AG04450 (cell line): ENCODE measurements at places on chromosomes 6 and 20.

GRCh38 chr6:158244373-158244772 lies 67.9 kb upstream of the TULP4 start:
- no peak for DNase-seq

DNA sequence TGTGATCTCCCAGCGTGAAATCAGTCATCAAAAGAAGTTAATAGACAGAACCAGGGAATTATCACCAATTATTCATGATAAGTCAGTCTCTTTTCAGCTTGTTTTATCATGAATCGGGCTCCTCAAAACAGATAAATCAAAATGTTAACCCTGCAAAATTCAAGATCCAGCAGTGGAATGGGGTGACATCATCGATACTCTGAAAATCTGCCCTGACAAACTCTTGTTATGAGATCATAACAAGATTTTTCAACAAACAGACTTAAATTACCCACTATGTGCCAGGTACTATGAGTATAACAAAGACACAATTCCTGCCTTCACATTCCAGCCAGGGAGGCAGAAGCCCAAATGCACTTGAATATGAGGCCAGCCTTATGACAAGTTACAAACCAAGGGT lies 64.4 kb downstream of the PTPRK start:
- no peak for DNase-seq

DNA sequence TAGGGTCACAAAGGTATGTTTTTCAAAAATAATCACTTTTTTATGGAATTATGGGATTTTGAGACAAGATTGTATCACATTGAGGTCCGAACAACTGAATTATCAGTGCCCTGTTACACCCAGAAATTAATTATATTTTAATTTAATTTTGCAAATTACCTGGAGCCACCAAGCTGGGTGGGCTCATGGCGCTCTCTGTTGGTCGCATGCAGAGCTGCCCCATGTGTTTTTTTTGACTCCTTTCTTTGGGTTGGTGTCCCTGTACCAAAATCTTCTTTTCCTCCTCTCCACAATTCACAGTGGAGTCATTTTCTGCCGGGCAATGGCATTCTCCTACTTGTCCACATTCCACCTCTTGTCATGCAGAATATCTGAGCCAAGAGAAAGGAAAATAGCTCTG lies 38.9 kb upstream of the FRMD1 start:
- DNase-seq: no peak

GRCh38 chr20:38222231-38222922 lies 38.2 kb downstream of the KIAA1755 start:
- no peak for DNase-seq

- no peak for DNase-seq
These were observed 688 bp downstream of the COMMD7 start for GRCh38 chr20:32742322-32743236.

GRCh38 chr6:26501482-26501986 lies 1.4 kb downstream of the BTN1A1 start:
- no peak for DNase-seq

DNA sequence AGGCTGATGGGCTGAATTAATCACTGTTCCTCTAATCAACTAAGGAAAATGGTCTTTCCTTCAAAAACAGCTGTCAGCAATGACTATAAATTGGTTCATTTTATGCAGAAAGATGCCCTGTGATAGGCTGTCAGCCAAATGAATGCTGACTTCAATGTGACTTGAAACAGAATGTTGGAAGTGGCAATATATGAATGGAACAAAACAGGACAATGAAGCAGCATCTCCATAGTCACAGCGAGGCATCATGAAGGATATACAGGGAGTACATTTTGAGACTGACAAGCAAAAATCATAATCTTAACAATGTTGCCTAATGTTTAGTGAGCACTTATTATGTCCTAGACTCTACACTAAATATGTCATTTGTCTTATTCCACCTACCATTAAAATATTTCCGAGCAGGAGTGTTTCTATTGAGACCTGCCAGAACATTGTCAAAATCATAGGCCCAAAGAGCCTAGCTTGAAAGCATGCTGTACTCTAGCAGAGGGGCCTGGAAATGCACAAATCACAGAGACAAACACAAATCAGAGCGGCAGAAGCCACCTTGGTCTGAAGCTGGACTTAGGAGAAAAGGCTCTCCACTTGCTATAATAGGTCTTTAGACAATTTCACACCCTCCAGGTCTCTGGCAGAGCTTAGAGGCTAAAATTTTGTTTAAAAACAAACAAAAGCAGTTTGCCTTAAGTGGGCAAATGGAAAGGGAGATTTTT lies 63.3 kb downstream of the FAM50B start:
- no peak for DNase-seq

GRCh38 chr6:89118931-89119330 lies 1.1 kb upstream of the SRSF12 start:
- DNase-seq: no peak

GRCh38 chr6:63245420-63245819 lies 34.2 kb downstream of the FKBP1C start:
- no peak for DNase-seq

GRCh38 chr6:107539409-107539808 lies 49.5 kb downstream of the SOBP start:
- DNase-seq: no peak

- no peak for DNase-seq
These were observed 269.5 kb upstream of the CITED2 start for GRCh38 chr6:139643986-139644385.

- DNase-seq: no peak
These were observed 16.2 kb downstream of the KCNK17 start for GRCh38 chr6:39298061-39298460.

DNA sequence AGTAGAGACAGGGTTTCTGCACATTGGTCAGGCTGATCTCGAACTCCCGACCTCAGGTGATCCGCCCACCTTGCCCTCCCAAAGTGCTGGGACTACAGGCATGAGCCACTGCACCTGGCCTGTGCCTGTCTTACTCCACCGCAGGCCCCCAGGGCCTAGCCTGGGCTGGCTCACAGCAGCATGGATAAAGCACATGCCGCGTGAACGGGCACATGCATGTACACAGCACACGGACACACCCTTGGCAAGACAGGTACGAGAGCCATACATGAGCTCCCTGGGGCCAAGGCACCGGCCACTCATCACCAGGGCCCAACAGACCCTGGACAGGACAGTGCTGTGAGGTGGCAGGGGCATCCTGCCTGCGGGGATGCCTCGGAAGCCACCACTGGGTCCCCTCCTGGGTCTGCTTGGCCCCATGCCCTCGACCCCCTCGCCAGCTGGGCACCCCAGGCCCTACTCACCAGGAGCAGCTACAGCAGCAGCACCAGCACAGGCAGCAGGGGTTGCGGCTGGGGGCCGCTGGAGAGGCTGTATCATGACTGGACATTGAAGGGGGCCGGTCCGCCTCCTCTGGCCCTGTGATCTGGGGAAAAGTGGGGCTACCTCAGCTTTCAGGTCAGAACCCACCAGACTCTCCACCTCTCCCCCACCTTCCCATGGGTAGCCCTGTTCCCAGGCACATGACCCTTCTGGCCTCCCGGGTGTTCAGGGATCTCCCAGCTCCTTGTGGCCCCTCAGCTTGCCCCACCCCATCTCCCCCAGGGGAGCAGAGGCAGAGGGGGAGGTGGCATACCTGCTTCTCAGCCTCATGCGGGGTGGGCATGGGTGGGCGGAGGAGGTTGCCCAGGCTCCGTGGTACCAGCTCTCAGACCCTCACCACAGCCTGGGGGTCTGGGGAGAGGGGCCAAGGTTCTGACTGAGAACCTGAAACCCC lies 3.0 kb downstream of the RGS19 start:
- DNase-seq: no peak
